NCI-H226 (cell line): ENCODE measurements at places on chromosomes 5 and 9.

- DNase-seq, result no peak
Observed at GRCh38 chr9:14485366-14485765, 171.4 kb upstream of the NFIB start.

GRCh38 chr9:87594194-87594593, 96.5 kb downstream of the DAPK1 start:
- peak; percentile 77 for DNase-seq

GRCh38 chr5:16550316-16550952, 66.4 kb downstream of the RETREG1 start:
- DNase-seq, result peak; percentile 47

- no peak for DNase-seq
Observed at GRCh38 chr9:134730761-134731496, 89.3 kb downstream of the COL5A1 start.

GRCh38 chr5:10467281-10468198, 25.9 kb downstream of the ROPN1L start:
- DNase-seq, result peak; percentile 80

- no peak for DNase-seq
Observed at GRCh38 chr9:2496934-2497333, 124.7 kb upstream of the VLDLR start.

DNA sequence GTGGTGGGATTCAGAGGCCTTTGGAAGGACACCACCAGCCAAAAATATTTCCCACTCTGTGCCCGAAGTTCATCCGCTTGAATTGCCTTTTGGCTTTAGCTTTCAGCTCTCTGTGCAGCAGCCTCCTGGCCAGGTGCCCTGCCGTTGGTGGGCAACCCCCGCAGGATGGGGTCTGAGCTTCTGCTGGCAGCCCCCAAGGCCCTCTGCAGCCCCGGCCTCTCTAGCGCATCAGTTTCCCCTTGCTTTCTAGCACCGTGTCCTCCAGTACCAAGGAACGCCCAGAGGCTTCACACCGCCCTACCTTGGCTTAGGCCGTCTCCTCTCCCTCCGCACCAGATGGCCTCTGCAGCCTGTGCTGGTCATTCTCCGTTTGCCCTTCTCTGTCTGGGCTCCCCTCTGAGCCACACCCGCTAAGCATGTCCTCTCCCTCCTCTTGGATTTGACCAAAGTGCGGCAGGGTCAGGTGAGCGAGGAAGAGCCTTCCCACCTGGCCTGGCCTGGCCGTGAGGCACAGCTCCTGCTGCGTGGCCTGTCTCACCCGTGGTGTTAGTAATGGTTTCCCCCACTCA, 4.2 kb upstream of the TSC1 start:
- DNase-seq, result no peak
